ENCODE measurements at places on chromosomes 5 and 9.

GRCh38 chr9:127531676-127532075, 80.4 kb downstream of the LRSAM1 start:
- DNase-seq: no peak

DNA sequence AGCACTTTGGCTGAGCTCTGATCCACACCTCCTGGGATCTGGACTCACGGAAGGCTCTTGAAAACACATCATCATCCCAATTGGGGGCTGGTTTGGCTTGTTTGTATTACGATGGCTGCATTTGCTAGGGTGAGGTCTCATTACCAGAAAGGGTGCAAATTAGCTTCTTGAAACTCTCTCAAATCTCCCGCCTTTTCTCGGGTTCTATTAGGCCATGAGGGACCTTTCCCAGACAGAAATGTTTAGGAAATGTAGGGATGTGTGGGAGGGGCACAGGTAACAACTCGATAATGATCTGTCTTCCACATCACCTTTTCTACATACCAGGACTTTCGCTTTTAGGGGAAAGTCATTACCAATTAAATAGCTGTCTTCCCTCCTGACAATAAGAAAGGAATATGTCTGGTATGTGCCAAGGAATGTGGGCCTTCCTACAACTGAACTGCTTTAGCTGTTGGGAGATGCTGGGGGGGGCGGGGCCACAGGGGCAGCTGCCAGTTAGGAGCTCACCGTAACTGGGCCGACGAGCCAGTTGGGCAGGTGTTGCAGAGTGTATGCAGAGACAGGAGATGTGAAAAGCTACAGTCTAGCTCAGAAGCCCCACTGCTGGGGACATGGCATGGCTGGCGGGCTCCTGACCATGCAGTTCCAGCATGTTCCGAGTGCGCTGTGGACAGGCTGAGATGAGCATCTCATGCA, 71.2 kb downstream of the AK8 start:
- DNase-seq: no peak

- no peak for DNase-seq
Measured at GRCh38 chr5:139378941-139379361, 4.1 kb downstream of the SLC23A1 start.

DNA sequence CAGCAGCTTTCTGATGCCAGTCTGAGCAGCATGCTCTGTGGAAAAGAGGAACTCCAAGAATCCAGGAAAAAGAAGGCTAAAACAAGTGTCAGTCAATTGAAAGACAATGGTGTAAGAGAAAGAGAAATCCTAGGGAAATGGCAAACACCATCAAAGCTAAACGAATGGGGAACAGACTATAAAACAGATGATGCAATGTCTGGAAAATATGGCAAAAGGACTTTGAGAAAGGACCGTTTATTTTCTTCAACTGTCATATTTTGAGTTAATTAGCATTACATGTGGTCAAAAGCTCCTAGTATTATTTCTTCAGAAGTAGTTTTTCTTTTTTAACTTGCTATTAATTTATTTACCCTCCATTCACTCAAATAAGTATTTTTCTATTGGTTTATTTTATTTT, 465.2 kb downstream of the LRRC70 start:
- DNase-seq: no peak

DNA sequence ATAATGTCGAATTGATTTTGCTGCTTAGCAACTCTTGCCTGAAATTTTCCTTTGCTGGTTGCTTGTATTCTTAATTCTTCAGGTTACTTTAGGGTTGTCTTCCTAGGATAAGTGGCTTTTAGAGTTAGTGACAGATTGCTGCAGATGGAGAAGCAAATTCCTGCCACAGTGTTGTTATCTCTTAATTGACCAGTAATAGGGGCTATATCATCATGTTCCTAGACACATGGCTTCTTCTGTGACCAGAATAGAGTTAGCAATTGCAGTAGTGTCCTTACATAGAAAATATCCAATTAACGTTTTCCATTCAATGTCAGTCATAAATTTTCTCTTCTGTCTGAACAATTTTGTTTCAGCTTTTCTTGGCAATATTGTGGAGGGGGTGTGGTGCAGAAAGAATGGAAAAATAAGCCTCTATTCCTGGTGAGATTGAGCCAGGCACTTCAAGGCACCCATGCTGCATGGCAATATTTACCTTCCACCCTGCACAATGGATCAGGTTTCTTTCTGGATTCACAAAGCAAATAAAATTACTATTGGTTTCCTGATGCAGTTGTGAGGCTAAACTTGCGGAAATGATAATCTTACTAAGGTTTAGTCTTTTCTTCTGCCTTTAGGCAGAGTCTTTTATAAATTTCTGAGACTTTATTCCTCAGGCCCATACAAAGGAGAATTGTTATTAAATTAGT, 1481.5 kb downstream of the EFNA5 start:
- no peak for DNase-seq

GRCh38 chr5:81212211-81212751, 20.8 kb upstream of the CKMT2 start:
- DNase-seq: no peak

DNA sequence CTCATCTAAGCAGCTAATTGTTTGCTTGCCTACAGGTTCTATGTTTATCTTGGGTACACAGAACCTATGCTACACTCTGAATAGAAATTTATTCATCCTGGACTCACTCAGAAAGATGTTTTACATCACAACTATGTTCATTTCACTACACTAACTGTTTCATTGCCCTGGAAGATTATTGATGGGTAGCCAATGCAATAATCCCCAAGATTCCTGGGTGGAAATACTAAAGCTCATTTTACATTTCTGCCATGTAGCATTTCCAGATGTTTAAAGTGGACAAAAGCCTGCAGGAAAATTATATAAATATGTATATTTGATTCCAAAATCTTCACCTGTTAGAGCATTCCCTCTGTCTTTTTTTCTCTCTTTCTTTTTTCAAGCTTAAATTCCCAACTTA, 51.9 kb upstream of the IL7R start:
- no peak for DNase-seq

GRCh38 chr5:75729321-75729720, 12.1 kb upstream of the POC5 start:
- no peak for DNase-seq

DNA sequence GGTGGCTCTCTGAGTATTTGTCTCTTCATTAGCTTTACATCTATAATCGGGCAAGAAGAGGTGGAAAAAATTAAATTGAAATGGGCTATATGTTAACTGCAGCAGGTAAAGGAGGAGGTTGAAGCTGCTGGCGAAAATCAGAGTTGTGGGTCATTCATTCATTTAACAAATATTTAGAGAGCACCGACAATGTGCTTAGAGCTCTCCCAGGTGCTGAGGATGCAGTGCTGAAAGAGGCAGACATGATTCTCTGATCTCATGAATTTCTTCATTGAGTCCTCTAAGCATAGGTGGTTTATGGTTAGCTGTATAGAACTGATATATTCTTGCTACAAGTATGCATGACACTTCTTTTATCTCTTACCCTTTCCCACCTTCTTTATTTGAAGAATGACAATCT, 243.4 kb downstream of the RFX3 start:
- no peak for DNase-seq

- no peak for DNase-seq
Measured at GRCh38 chr9:114275246-114276004, 47.5 kb upstream of the ORM1 start.

- DNase-seq: no peak
Measured at GRCh38 chr9:113215132-113215531, 5.9 kb downstream of the FKBP15 start.

- no peak for DNase-seq
Measured at GRCh38 chr9:116361547-116361946, 208.0 kb downstream of the PAPPA start.

DNA sequence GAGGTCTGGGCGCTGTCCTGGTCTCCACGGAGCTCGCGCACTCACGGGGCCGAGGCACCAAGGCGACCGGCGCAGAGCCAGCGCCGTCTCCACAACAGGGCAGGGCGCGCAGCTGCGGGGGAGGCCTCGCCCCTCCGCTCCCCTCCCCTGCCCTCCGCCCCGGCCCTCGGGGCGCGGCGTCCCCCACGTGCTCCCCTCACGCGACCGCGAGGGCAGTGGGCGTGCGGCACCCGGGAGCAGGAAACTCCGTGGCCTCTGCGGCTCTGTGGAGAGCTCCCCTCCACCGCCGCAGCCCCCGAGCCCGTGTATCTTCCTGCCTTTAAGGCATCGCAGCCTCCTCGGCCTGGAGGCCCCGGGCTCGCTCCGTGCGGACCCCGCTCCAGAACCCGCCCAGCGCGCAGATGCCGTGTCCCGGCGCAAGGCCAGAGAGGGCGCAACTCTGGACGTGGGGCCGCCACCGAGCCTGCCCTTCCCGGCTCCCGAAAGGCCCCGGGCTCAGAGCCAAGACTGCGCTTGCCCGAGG, 708 bp upstream of the TUBB4B start:
- DNase-seq: peak; percentile 66

- no peak for DNase-seq
Measured at GRCh38 chr5:56534102-56534829, 281.1 kb upstream of the MAP3K1 start.

GRCh38 chr9:137007816-137008270, 11.5 kb upstream of the CLIC3 start:
- DNase-seq: no peak

GRCh38 chr5:152529440-152529839, 124.4 kb upstream of the NMUR2 start:
- no peak for DNase-seq

DNA sequence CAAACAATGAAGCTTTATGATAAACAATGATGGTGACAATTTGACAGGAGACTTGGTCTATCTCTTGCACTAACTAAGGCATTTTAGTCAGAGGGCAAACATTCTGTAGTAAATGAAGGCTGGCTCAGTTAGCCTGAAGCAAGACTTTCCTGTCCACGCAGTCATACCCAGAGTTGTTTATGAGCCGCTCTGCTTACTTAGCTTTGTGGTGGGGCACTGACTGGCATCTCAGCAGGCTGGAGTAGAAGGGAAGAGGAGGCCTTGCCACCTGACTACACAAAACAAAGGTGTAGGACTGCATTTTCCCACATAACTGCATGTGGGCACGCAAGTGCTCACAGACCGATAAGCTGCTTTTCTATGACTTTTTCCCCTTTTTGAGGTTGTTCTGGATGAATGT, 133.7 kb upstream of the EPB41L4A start:
- DNase-seq: no peak

GRCh38 chr9:31470051-31470450, 914.4 kb upstream of the ACO1 start:
- no peak for DNase-seq

DNA sequence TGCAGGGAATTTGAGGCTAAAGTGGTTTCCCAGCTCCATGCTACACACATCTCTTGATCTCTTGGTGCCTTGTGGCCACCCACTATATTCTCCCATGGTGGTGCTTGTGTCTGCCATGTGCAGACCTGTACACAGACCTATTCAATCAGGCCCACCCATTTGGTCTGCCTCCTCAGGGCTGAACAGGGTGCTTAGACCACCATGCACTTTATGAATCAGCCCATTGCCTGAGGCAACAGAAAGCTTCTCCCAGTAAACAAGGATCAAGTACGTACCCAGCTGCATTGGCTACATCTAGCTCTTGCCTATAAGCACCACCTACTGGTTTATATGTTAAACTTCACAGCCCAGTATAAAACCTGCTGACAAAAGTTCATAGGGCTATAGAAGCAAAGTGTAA, 664.3 kb upstream of the EDIL3 start:
- DNase-seq: no peak

- DNase-seq: peak; percentile 33
Measured at GRCh38 chr9:112176524-112176923, 1.4 kb upstream of the SUSD1 start.

- DNase-seq: no peak
Measured at GRCh38 chr5:79834754-79835714, 145.4 kb downstream of the CMYA5 start.

GRCh38 chr9:123929177-123929869, 603 bp downstream of the DENND1A start:
- peak; percentile 48 for DNase-seq

DNA sequence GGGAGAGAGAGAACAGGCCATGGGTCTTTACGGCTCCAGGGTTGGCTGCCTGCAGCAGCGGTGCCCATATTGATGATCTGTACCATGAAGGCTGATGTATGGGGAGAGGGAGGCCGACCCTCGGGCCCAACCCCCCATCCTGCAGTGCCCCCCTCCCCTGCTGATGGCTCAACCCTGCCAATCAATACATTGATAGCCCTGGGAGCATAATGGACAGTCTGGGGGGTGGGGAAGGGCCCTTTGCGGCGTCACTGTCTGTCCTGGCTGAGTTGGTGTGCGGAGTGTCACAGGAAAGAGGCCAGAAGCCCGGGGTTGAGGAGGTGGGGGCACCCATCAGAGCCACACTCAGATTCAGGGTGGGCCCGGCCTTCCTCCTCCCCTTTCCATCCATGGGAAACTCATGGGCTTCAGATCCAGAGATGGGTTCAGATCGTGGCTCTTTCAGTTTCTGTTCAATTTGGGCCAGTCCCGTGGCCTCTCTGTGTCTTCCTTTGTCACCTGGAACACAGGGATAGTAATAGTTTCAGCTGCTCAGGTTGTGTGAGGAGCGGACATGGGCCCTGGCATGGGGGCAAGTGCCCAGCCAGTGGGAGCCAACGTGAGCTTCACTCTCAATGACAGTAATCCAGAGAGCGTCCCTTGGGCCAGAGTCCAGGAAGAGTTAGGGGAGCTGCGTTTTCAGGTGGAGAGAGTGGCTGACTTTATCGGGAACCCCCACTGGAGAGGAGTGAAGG, 9.5 kb downstream of the FGF18 start:
- DNase-seq: no peak

DNA sequence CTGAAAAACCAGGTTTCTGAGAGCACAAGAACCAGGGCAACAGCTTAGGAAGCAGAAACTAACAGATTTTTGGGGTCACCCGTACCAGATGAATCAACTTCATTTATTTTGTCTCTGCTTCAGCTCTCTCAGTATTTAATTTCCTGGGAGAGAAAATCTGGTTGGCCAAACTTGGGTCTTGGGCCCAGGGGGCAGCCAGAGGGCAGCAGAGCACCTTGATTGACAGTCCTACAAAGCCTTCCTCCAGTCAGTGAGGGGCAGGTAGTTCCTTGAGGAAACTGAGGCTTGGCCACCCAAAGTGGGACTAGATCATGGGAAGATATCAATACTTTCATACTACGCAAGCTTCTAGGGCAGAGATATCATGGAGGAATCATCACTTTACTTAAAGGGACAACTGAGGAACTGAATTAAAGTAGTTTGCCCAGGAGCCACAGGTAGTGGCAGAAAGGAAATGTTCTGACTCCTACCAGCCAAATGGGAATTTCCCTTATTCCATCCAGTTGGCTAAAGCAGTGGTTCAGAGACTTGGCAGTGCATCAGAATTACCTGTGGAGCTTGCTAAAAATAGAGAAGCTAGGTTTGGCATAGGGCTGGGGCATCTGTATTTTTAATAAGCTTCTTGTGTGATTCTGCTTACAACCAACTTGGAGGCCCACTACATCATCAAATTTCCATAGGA, 21.5 kb upstream of the ARHGAP26 start:
- peak; percentile 72 for DNase-seq

- no peak for DNase-seq
Measured at GRCh38 chr9:16221366-16221765, 649.1 kb downstream of the BNC2 start.

DNA sequence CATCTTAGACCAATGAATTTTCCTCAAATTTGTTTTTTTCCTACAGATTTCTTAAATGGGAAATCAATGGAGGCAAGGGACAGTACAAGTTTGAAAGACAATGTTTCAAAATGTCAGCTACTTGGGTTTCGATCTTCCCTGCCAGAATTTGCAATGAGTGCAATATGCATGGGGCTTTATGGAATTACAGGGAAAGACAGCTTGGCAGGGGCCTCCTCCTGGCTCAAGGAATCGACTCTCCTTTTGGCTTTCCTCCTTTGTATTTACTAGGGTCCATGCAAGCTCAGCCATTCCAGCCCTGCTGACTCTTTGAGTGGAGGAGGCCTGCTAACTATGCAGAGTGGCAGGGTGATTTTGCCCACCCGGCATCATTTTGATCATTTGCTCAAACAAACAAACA, 63.2 kb downstream of the MED27 start:
- no peak for DNase-seq
